WTC11 (cell line): ENCODE measurements at places on chromosomes 4 and X.

DNA sequence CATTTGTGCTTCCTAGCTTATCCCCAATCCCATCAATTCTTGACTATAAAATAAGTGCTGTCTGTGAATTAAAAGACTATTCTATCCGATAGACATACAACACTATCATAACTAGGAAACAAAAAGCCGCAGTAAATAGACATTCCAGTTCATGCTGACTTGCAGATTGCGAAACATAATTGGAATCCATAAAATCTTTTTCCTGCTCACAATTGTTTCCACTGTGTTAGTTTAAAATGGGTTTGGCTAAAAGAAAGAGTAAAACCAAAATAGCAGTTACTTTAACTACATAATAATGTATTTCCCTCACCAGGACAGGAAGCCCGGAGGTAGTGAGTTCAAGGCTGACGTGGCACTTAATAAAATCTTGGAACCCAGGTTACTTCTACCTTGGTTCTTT is 17.2 kb downstream of the SMIM31 start:
- DNase-seq, result no peak

- no peak for DNase-seq
Measured at GRCh38 chr4:138222046-138222445, 20.1 kb downstream of the SLC7A11 start.

GRCh38 chrX:96182366-96182765 is 502.3 kb upstream of the DIAPH2 start:
- peak; percentile 44 for DNase-seq

- no peak for DNase-seq
Measured at GRCh38 chr4:101199507-101200285, 147.6 kb downstream of the PPP3CA start.

DNA sequence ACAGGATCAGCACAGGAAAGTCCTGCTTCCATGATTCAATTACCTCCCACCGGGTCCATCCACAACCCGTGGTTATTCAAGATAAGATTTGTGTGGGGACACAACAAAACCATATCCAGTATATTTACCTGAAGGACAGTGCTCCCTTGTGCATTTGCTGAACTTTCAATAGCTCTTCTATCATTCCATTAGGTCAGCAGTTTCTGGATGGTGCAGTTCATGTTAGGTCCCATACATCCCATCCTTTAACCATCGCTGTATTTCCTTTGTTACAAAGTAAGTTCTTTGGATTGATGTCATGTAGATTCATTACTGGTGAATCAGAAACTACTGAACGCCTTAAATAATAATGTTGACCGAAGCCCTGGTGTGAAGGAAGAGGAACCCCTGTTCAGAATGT is 775.9 kb downstream of the TRIML1 start:
- DNase-seq, result no peak

DNA sequence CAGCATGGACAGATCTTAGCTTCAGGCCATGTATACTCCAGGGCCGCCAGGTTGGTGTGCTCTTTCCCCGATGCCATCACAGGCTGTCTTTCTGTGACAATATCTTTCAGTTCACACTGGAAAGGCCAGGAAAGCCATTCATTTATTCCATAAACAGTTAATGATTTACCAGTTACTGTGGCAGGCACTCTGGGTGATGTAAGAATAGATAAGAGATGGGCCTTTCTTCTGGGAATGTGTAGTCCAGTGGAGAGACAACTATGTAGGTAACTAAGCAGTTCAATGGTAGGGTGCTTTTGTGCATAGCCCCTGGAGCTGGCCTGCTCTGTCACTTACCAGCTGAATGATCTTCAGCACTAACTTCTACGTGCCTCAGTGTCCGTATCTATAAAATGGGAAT is 46.3 kb upstream of the LEF1 start:
- DNase-seq, result no peak

- peak; percentile 18 for DNase-seq
Measured at GRCh38 chr4:182289809-182290208, 46.6 kb downstream of the TENM3 start.

DNA sequence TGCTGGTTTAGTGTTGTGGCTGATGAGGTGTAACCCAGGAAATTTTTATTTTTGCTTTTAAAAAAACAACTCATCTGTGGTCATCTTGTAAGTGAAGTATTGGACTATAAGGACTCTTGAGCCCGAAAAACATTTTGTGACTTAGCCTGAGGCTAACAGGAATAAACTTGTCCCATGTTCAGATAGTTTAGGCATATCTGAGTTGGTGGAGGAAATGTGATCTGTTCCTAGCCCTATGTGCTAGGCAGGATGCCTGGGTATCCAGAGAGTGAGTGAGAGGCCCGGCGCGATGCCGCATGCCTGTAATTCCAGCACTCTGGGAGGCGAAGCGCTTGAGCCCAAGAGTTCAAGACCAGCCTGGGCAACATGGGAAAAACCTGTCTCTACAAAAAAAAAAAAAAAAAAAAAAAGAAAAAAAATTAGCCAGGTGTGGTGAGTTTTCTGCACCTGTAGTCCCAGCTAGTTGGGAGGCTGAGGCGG is 3.7 kb downstream of the SMS start:
- peak; percentile 22 for DNase-seq

DNA sequence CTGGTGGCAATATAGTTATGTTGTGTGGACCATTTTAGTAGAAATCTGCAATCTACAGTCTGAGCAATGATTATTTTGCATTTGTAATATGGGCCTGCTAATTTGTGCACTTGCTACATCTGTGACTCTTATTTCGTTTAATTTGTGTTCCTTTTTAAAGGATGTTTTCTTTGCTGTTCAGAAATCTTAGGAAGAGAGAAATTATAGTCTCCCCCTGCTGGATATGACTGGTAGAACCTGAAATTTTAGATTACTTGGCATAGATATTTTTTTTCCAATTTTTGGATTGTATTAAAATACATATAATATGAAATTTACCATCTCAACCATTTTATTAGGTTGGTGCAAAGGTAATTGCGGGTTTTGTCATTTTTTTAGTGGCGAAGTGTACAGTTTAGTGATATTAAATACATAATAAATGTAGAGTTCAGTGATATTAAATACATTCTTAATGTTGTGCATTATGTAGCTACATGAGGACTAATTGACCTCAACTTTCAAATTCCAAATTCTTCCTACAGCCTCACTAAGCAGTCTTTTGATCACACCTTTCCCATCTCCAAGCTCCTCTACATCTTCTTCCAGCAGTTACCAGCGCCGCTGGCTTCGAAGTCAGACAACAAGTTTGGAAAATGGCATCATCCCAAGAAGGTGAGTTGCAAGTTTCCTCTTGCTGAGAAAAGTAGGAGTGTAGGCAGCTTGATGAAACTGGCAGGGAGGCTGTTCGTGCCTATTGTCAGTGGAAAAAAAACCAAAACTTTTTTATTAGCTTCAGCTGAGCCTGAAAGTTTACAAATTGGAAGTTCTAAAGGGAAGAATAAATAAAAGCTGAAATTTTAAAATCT is 82.2 kb downstream of the FNIP2 start:
- DNase-seq, result no peak

- DNase-seq, result peak; percentile 77
Measured at GRCh38 chrX:102515975-102516941, at the start of gene TMSB15A. TMSB15A (minus strand) TSS chrX:102516739.

DNA sequence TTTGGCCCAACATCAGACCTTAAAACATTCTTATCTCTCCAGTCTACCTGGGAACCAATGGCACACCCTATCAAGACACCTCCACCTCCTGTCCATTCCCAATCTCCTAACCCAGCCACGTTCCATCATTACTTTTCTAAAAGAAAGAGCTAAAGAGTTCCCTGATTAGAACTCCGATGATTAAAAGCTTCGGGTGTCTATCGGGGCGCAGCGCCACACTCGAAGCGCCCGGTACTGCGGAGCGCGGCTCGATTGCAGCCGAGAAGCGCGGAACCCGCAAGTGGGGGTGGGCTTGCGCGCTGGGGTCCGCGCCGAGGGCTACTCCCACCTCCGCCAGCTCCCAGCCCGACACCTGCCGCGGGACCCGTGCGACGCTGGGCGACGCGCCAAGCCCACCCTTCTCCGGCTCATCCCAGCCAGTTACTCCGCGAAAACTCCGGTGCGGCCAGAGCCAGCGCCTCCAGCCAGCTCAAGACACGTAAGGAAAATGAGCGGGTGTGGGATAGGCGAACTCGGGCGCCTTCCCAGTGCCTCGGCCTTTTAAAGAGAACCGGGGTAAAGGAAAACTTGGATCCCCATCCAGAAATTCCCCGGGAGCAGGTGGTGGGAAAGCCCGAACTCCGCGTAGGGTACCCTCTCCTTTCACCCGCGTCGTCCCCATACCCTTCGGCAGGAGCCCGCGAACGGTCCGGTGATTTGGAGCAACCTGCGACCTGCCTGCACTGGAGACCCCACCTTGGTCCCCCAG is 593 bp downstream of the NPY1R start:
- peak; percentile 51 for DNase-seq

- no peak for DNase-seq
Measured at GRCh38 chrX:46125111-46125510, 420.1 kb downstream of the ZNF674 start.

GRCh38 chr4:113845138-113845537 is 83.6 kb upstream of the CAMK2D start:
- DNase-seq, result no peak

- no peak for DNase-seq
Measured at GRCh38 chrX:41145920-41146608, 60.8 kb downstream of the USP9X start.
